Pancreas (tissue), 10 donors: ENCODE measurements at places on chromosomes 13 and 19. TPM values are rescaled to one million over a fixed set of nuclear protein-coding genes. Genes with fewer than 3 reads are reported as not detected.

The LENG9 gene
- 20.8 TPM for total RNA-seq

The PSMD8 gene
- 66.6 TPM for total RNA-seq

The FCER2 gene
- 0.51 TPM for total RNA-seq

The FAM124A gene
- 0.51 TPM for total RNA-seq

The SIGLEC12 gene
- not detected for total RNA-seq

The HSD17B14 gene
- total RNA-seq, result 0.87 TPM

The MCEMP1 gene
- not detected for total RNA-seq

GRCh38 chr13:98534821-98535220, 42.1 kb downstream of the STK24 start:
- DNase-seq, result no peak

DNA sequence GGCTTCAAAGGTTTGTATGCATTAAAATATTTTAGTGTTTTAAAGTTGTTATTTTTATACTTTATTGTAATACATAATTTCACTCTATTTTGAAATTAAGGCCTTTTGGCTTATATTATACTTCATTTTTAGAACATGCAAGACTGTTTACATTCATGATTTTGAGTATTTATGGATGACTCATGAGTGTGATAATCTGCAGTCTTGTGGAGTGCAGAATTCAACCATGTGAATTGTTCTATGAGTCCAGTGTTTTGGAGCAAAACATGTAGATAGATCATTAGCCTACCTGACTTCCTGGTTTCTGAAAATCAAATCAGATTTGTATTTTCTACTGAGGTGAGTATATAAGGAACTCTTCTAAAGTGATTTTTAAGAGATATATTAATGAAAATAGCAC, 241.8 kb downstream of the PCCA start:
- no peak for DNase-seq

DNA sequence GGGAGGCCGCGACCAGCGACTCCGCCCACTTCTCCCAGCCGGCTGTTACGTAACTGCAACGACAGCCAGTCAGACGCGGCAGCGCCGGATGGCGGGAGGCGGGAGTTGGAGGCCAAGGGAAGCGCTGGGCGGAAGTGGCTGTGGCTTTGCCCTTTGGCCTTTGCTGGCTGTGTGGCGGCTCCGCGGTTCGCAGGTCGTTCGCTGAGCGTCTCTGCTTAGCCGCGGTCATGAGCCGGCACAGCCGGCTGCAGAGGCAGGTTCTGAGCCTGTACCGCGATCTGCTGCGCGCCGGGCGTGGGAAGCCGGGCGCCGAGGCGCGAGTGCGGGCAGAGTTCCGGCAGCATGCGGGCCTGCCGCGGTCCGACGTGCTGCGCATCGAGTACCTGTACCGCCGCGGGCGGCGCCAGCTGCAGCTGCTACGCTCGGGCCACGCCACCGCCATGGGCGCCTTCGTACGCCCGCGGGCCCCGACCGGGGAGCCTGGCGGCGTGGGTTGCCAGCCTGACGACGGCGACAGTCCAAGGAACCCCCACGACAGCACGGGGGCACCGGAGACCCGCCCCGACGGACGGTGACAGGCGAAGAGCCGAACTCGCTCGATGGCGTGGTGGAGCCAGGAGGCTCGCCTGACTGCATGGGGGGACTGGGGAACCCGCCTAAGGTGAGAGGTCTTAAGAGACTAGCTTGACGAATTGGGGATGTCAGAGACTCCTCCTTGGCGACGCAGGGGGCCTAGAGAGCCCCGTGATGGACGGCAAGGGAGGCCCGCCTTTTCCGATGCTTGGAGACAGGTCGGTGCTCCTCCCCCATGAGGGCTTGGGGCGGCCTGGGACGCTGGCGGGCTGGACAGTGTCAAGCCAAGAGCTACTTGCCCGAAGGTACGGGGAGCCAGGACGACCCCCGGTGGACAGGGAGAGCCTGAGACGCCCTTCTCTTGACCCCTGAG, at the start of gene SDHAF1:
Gene SDHAF1 (plus strand): TSS at position 141 of the 946 bp plus-strand sequence. CDS start 87 bp downstream, at position 228.
- DNase-seq, result peak; percentile 97

- peak; percentile 70 for DNase-seq
Measured at GRCh38 chr19:8251025-8251472, 41.9 kb downstream of the CERS4 start.

GRCh38 chr19:12884926-12885748, 1.9 kb downstream of the KLF1 start:
- peak; percentile 93 for DNase-seq

DNA sequence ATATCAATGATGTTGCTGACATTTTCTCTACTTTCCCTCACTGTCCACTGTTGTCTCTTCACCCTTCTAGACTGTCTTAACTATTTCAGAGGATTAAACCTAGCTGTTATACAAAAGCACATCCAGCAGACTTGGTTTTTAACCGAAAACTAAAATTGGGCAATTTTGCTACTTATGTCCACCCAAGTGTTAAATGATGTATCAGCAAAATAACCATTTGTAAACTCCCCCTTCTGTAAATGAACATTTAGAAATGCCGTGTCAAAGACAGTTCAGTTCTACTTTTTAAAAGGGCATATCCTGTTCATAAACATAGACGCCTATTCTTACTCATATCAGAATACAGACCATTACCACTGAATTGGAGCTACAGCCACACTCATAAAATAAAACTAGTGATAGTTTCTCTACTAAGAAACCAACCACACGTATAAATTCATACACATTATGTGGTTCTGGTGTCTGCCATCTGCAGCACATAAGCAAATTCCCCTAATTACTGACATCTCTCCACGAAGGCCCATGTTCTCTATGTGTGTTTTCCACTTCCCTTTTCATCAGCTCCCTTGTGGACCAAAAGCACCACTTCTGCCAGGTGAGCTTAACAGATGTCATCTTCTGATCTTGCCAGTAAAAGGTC, 1091.8 kb downstream of the PCDH9 start:
- DNase-seq, result no peak

- peak; percentile 97 for DNase-seq
Measured at GRCh38 chr19:18379803-18380747, 5.9 kb upstream of the GDF15 start.

DNA sequence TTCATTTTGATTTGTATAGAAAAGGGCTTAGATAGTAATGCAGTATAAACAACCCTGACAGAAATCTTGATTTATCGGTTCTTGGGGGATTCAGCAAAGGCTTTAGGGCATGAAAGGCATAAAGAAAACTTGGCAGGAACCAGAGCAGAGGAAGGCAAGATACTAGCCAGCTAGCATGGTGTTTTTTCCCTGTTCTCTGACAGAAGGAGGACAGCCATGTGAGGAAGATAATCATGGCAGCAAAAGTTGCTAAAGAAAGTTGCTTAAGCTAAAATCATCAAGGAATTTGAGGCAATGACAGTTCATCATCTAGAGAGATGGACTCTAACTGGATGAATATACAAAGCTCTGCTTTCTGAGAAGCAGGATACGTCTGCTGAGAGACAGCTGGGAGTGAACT, 294.1 kb downstream of the KCNRG start:
- DNase-seq, result no peak

DNA sequence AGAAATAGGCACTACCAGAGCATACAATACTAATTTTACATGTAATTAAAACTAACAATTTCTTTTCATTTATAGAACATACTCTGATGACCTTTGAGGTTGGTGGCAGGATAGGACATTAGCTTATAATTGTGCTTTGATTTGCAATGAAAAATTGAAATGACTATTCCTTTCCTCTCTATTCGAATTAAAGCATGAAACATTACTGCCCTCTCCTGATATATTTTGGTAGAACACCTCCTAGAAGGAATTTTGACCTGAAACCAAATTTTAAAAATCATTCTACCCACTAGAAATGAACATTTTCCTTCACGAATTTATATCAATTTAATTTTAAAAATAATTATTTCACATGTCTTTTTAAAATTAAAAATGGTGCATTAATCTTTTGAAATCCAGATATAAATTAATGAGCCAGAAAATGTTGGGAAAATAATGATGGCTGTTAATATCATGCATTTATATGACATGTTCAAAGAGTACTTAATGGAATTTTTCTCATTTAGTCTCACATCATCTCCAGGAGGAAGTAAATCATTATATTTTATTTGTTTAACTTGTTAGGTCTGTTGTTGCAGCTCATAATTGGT, 556.3 kb upstream of the ARGLU1 start:
- no peak for DNase-seq

DNA sequence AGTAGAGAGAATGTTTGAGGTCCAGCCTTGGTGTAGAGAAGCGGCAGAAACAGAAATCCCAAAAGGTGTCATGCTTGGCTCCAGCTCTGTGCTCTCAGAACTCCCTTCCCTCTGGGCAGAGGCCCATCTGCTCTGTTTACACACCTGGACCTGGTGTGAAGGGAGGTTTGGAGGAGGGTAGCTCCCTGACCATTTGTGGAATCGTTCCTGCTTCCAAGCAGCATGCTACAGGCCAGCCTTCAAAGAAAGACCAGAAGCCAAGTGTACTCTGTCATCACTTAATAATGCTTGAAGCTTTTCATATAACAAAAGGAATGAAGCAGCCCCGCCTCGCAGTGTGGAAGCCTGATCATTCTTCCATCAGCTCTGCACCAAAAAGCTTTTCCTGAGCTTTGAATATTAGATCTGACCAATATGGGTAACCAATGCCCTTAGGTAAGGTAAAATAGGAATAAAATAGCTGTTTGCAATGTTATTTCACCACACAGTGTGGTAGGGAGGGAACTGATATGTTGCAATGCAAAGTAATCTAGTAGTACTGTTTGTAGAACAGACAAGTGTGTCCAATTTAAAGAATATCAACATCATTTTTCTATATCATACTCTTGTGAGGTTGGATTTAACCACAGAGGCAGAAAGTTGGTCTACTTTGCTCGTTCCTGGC, 63.3 kb downstream of the ZIC5 start:
- peak; percentile 76 for DNase-seq

GRCh38 chr19:49340069-49340864, 5.1 kb downstream of the CD37 start:
- DNase-seq, result peak; percentile 94

DNA sequence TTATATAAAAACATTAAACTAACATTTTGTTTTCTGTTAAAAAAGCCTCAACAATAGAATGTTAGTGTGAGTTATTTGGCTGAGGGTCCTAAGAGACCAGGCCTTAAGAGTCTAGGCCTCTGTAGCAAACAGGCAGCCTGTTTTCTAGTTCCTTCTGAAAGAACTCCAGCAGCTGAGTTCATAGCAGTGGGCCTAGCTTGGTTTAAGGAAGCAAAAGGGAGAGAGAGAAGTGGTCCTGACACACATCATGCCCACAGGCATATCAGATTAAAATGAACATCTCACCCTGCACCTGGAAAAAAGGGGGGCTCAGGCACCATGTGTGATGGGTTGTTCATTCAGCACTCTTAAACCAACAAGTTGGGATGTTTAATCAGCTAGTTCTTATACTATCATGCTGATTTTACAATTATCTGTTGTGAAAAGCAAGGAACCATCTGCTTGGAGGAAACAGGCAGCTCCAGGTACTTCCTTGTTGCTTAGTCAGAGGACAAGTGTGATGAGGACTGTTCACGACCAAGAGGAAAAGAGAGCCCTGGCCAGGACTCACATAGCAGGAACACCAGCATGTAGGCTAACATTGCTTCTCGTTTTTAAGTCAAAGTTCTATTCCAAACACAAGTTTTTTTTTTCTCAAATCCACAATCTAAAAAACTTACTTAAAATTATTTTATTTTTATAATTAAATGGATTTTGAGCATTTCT, 81.3 kb upstream of the FRY start:
- DNase-seq, result no peak

- no peak for DNase-seq
Measured at GRCh38 chr19:29537601-29538000, 11.8 kb downstream of the VSTM2B start.

GRCh38 chr13:25232937-25233515, 54.3 kb downstream of the MTMR6 start:
- no peak for DNase-seq

- no peak for DNase-seq
Measured at GRCh38 chr19:30428092-30428680, 56.0 kb downstream of the ZNF536 start.

- no peak for DNase-seq
Measured at GRCh38 chr13:43874504-43875092, 4.9 kb downstream of the CCDC122 start.

DNA sequence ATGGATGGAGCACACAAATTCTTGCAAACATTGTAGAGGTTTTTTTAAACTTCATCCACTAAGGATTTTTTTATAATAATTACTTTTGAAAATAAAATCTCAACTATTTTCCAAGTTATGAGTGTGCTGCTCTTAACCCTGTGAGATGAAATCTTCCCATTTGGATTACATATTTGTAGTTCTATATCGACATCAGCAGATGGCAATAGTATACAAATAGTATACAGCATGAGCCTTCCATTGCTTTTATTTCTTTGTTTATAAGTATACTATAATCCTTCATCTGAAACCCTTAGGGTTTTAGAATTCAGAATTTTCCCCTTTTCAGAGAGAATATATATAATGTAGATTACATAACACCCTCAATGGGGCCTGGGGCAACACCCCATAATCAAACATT, 70.5 kb downstream of the GJA3 start:
- no peak for DNase-seq

DNA sequence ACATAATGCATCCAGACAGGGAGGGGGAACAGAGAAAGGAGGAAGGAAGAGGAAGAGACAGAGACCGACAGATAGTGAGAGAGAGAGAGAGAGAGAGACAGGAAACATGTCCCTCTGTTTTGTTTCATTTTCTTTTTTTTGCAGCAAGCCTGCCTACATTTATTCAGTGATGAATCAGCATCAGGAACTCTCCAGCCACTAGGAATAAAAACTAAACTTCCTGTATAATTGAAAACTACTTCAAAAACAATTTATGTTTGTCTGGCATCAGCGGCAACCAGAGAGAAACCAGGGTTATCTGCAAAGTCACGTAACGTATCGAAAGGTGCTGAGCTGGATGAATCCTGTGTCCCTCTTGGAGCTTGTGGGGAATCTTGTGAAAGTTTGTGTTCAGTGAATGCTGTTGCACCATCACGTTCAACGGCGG, 148.6 kb upstream of the SOX21 start:
- DNase-seq, result no peak

DNA sequence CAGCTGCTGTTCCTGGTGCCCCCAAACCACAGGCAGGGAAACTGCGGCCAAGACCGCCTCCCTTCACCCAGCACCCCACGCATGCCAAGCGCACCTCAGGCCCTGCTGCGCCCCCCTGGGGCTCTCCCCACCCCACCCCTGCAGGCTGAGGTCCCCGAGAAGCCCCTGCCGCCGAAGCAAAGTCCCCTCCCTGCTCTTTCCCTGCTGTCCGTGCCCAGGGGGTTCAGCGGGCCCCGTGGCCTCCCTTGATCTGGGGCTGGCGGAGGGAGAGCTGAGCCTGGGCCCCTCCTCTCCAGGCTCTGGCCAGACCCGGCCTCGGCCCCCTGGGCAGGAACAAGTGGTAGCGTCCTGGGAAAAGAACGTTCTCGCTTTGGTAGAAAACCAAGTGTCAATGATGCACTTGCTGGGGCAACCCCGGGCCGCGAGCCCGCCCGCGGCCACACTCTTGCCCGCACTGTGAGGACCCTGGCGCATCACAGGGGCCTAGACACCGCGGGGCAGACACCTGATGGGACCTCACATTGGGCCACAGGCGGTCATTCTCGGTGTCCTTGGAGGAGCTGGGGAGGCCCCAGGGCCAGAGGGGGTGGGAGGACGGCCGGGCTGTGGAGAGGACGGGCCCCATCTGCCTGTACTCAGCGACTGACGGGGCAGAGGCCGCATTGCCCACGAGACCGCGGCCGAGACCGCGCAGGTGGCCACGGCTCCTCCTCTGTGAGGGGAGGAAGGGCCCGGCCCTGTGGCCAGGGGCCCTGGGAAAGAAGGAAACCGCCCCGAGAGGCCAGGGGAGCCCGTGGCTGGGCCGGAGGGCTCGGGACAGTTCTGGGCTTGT, 29.0 kb downstream of the GPX4 start:
- DNase-seq, result peak; percentile 29
